GM06990 (cell line): ENCODE measurements at places on chromosomes 2 and 18.

DNA sequence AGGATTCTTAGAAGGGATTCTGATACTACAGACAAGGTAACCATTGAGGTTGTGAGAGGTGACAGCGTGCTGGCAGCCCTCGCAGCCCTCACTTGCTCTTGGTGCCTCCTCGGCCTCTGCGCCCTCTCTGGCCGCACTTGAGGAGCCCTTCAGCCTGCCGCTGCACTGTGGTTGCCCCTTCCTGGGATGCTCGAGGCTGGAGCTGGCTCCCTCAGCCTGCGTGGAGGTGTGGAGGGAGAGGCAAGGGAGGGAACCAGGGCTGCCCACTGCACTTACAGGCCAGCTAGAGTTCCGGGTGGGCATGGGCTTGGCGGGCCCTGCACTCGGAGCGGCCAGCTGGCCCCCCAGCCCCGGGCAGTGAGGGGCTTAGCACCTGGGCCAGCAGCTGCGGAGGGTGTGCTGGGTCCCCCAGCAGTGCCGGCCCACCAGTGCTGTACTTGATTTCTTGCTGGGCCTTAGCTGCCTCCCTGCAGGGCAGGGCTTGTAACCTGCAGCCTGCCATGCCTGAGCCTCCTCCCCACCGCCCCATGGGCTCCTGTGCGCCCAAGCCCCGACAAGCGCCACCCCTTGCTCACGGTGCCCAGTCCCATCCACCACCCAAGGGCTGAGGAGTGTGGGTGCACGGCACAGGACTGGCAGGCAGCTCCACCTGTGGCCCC lies 23.9 kb upstream of the RIT2 start:
- DNase-seq = no peak

GRCh38 chr18:70333757-70334156 lies 44.9 kb downstream of the SOCS6 start:
- DNase-seq = no peak

DNA sequence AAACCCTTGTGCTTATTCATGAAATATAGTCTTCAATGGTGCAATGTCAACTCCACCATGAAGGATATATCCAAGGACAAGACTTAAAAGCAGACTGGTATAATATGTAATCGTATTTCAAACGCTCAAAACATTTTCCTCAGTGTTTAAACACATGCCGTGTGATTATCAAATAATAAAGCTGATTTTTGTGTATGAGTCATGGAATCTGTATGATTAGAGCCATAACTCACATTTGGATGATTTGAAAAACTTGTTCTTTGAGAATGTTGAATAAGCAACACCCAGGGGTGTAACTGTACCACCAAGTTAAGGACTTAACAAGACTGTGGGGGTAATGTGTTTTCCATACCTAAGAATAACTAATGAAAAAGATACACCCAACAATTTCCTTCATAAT lies 215.3 kb downstream of the STK39 start:
- no peak for DNase-seq

- DNase-seq = no peak
These were observed 45.9 kb upstream of the KCNF1 start for GRCh38 chr2:10865841-10866240.

- peak; percentile 77 for DNase-seq
These were observed 11.0 kb downstream of the IL18R1 start for GRCh38 chr2:102366406-102367112.

GRCh38 chr18:76075777-76076176 lies 419.3 kb downstream of the ZNF516 start:
- no peak for DNase-seq

- DNase-seq = no peak
These were observed 86.9 kb upstream of the MGAT5 start for GRCh38 chr2:134167015-134167414.

DNA sequence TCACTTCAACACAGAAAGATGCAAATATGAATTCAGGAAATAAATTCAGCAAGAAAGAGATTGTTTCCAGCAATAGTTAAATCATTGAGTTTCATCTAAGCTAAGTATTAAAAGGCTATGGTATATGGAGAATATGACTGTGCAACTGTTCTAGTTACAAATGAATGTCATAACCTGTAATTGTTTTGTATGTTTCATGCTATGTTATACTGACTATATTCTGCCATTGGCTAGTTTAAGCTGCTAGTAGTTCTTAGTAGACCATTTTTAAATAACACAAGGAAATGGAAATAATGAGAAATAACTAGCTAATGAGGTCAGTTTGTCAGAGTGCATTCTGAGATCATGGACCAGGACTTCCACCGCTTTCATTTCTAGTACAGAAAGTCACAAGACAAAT lies 1154.9 kb upstream of the TMEFF2 start:
- no peak for DNase-seq

DNA sequence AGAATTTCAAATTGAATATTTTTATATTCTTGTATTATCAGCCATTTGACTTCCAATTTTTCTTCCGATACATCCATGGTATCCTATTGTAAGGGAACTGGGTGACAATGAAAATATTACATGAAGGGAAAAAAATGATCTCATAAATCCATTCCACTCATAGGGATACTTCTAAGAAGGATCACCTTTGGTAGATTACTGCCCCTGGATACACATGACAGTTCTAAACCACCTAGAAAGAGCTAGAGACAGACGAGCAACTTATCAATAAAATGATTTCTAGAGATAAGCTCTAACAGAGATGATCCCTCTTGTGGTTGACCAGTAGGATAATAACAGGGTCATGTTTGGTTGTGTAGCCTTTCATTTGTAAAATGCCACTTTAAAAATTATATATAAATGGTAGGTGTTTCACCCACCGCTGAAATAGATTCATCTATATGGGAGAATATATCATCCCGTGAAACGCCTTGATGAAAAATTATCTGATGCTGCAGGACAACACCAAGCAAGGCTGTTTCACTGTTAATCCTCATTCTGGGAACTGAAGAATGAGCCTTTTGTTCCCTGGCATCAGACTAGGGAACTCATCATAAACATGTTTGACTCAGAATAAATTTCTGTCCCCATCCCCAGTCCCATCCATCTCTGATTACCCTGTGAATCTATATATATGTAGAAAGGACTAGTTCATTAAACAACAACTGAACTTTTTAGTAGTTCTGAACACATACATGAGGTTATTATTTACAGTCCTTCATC lies 180.0 kb downstream of the TCF4 start:
- no peak for DNase-seq

GRCh38 chr2:216426938-216427337 lies 14.7 kb downstream of the SMARCAL1 start:
- no peak for DNase-seq

GRCh38 chr2:138356178-138356577 lies 145.4 kb upstream of the SPOPL start:
- DNase-seq = no peak

DNA sequence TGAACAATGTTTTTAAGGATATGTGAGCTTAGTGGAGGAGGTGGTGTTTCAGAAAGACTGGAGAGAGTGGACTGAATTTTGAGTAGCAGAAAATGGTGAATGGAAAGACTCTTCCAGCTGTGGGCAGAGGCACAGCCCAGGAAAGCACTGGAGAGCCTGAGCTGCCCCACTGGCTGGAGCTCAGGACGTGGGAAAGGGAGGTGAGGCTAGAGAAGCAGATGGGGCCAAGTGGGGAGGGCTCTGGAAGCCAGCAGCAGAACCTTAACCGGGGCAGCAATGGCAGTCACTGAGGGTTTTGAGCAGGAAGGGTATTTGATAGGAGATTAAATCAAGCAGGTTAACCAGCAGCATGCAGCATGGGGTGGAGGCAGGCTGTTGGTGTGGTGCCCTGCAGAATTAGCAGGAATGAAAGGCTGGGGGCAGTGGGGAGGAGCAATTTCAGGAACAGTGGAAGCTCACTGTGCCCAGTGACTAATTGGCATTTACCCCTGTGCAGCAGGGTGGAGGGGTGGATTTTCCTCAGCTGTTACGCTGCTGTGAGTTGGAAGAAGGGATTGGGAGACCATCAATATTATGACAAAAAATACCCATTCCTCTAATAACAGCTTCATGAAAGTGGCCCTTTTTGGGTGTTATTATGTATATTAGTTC lies 136.2 kb downstream of the CERS6 start:
- no peak for DNase-seq

GRCh38 chr2:26542676-26543505 lies 65.0 kb upstream of the OTOF start:
- DNase-seq = no peak

DNA sequence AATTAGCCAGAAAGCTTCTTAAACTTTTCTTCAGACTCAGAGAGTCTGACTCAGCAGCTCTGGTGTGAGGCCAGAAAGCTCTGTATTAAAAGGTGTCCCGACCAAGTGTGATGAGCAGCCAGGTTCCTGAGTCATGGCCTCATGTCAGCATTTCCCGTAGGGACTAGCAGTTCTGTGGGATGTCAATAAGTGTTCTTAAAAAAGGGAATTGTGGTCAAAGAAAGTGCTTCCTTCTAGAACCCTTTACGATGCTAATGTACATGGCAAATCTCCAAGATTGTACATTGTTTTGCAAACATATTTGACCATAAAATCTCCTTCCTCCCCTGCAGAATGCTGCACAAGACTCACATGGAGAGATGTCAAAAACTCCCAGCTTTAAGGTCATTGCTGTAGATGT lies 80.1 kb downstream of the PLA2R1 start:
- DNase-seq = no peak

DNA sequence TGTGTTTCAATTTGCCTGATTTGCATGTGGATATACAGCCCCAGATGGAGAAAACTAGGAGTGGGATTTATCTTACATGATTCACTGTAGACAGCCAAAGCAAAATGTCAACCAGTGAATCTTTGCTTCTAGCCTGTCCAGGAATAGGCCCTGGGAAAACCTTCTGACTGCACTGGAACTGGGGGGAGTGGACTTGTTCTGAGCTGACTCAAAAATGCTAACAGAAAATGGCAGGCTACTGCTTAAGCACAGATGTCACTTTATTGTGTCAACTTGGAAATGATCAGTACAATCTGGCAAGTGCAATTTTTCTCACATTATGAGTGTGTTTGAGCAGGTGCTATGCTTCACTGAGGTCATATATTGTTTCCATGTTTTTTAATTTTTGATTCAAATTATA lies 593.7 kb downstream of the NRXN1 start:
- DNase-seq = no peak

DNA sequence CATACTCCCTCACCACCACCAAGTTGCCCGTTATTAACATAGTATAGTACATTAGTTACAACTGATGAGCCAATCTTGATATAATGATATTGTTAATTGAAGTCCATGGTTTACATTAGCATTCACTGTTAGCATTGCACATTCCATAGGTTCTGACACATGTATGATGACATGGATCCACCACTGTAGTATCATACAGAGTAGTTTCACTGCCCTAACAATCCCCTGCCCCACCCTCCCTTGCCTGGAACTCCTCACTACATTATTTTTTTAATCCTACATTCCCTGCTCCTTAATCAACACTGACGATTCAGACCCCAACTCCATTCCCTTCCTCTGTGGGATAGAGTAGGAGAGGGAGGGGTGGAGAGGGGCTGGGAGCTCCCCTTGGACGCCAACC lies 20.2 kb upstream of the ST3GAL5 start:
- no peak for DNase-seq

DNA sequence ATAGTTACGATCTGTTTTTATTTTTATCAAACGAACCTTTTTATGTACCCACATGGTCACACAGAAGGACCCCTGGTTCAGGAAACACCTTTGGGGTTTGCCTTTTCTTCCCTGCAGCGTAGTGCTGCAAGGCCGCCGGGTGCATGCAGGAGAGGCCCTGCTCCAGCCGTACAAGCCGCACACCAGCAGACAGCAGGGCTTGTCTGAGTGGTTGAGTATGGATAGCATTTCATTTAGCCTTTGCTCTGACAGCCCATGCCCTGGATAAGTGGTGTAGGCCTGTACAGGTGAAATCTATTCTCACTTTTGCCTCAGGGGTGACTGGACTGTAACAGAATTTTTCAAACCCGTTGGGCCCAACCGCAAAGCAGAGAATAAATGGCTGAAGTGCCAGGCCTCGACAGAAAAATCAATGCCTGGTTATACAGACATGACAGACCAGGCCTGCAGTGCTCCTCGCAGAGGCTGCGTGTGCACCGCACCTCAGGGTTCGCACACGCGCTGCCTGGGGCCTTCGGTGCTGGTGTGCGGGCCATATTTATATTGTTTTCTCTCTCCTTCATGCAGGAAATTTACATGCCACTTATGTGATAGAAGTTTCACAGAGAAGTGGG lies 279.1 kb downstream of the ZNF407 start:
- no peak for DNase-seq

DNA sequence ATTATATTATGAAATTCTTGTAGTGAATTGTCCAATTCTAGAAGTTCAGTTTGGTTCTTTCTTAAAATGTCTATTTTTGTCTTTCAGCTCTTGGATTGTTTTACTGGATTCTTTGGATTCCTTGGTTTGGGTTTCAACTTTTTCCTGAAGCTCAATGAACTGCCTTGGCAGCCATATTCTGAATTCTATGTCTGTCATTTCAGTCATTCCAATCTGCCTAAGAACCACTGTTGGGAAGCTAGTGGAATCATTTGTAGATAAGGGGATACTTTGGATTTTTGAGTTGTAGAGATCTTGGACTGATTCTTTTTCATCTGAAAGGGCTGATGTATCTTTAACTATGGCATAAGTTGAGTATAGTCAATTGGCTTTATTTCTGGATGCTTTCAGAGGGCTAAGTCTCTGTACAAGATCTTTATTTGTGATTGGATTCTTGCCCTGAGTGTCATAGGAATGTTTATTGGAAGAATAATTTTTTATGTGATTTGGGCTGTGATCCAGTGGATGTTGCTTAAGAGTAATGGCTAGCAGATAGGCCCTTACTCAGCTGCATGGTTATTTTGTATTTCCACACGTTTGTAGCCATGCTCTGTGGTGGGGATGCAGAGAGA lies 42.3 kb downstream of the SERPINB7 start:
- no peak for DNase-seq

GRCh38 chr2:168552450-168552856 lies 96.4 kb downstream of the CERS6 start:
- peak; percentile 48 for DNase-seq

GRCh38 chr2:24163601-24164000 lies 11.3 kb upstream of the FAM228A start:
- no peak for DNase-seq

GRCh38 chr2:238032755-238033337 lies 28.0 kb upstream of the SCLY start:
- peak; percentile 23 for DNase-seq

- DNase-seq = no peak
These were observed 219.6 kb downstream of the SNTG2 start for GRCh38 chr2:1170241-1170640.

DNA sequence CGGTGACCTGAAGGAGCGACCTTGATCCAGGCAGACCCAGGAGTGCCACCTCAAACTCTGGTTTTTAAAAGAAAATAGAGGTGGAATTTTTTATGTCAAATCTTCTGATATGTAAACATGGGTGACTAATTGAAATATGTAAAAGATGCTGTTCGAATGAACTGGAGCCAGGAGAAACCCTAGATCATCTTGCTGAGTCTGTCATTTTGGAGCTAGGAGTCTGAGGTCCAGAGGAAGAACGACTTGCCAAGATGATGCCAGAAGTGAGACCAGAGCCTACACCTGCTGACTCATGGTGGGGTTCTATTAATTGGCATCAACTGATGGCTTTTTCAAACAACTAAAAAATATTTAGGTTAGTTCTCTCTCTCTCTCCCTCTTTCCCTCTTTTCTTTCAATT lies 74.1 kb downstream of the ACAA2 start:
- DNase-seq = no peak
